IMR-90 (cell line): ENCODE measurements at places on chromosomes 6 and 20. TPM values are rescaled to one million over a fixed set of nuclear protein-coding genes. Genes with fewer than 3 reads are reported as not detected.

GRCh38 chr20:45036044-45036755 lies 64.7 kb downstream of the KCNS1 start:
- H3K27me3 ChIP-seq: no peaks in the 10 kb centered on the region
- H3K27ac ChIP-seq: peak overlapping the region; percentile 10; the same call in 1 of the 2 replicates
- DNase-seq: peak; percentile 80
- H3K36me3 ChIP-seq: peaks cover 2% of the 10 kb centered on the region; the same call in 1 of the 2 replicates

FUT9 gene
- not detected in 2 replicates for total RNA-seq

DNA sequence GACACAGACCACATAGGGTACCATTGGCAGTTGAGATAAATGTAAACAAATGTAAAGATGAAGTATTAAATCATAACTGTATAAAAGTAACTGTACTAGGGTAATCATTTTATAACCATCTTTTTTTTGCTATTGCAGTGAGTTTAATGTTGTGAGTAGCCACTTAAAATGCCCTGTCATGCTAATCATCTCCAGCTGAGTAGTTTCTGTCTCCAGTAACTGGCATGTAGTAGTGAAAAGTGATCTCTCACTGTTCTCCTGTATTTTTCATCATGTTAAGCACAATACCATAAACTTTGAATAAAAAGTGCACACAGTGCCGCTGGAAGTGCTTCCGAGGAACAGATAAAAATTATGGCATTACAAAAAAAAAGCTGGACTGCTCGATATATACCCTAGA lies 45.0 kb upstream of the OPRM1 start:
- no peaks in the 10 kb centered on the region for H3K27me3 ChIP-seq
- no peak overlapping the region for H3K27ac ChIP-seq
- no peak for DNase-seq
- no peaks in the 10 kb centered on the region for H3K4me1 ChIP-seq
- no peaks in the 10 kb centered on the region for H3K36me3 ChIP-seq
- H3K4me3 ChIP-seq: no peak overlapping the region

GRCh38 chr6:3228046-3228671 lies 706 bp upstream of the TUBB2B start:
- peaks cover 39% of the 10 kb centered on the region for H3K27me3 ChIP-seq

DNA sequence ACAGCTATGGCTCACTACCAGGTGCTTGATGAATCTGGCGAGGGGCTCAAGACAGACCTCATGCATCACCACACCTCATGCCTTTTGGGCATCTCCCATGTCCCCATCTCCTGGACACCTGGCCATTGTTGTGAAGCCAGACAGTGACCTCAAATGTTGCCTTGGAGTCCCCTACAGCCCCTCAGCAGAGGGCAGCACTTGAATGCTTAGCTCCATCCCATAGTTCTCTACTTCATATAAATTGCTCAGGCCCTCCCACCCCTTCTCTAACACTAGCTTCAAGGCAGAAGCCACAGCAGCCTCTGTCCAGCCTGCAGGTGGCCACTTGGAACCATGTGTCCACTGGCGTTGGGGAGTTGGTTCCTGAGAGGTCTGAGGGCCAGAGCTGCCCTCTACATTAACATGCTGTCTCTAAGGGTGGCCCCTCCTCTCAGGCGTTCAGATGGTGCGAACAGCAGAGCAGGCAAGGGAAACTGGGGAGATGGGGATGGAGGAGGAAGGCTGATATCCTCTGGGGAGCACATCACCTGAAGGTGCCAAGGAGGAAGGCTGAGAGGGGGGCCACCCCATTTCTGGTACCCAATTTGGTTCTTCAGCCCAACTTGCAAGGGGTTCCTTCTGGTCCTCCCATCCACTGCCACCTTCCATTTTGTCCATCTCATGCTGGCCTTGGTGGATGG lies 31.3 kb downstream of the MOCS1 start:
- no peak overlapping the region for H3K4me3 ChIP-seq
- no peak overlapping the region for H3K27ac ChIP-seq
- peaks cover 38% of the 10 kb centered on the region; the same call in 1 of the 2 replicates for H3K36me3 ChIP-seq
- no peaks in the 10 kb centered on the region for H3K27me3 ChIP-seq
- no peaks in the 10 kb centered on the region for H3K4me1 ChIP-seq
- DNase-seq: no peak

BHLHE23 gene
- not detected in 2 replicates for total RNA-seq

PGBD1 gene
- total RNA-seq: 6.3 and 6.9 TPM in 2 replicates

- peaks cover 43% of the 10 kb centered on the region for H3K36me3 ChIP-seq
- peak overlapping the region; percentile 55 for H3K27ac ChIP-seq
- no peaks in the 10 kb centered on the region for H3K27me3 ChIP-seq
- H3K4me3 ChIP-seq: peak overlapping the region; percentile 95
- peaks cover 15% of the 10 kb centered on the region for H3K4me1 ChIP-seq
Observed at GRCh38 chr20:62141397-62142251, 1.6 kb downstream of the PSMA7 start.

CD83 gene
- 2.5 and 3.1 TPM in 2 replicates for total RNA-seq

DNA sequence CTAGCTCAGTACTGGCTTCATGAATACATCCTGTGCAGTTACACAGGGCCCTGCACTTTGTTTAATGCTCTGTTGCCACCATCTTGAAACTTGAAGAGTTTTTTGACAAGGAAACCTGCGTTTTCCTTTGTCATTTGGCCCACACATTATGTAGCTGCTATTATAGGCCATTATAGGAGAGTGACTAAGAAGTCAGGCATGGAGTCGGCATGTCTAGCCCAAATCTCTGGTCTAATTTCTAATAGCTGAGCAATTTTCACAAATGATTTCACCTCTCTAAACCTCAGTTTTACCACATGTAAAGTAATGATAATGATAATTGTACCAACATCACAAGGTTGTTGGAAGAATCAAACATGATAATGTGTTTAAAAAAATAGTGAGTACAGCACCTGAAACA lies 67.1 kb upstream of the MYLIP start:
- no peak for DNase-seq
- H3K4me1 ChIP-seq: no peaks in the 10 kb centered on the region
- no peak overlapping the region for H3K27ac ChIP-seq

WFDC11 gene
- total RNA-seq: not detected in 2 replicates

SLCO4A1 gene
- total RNA-seq: 0.56 and 0.72 TPM in 2 replicates

DNA sequence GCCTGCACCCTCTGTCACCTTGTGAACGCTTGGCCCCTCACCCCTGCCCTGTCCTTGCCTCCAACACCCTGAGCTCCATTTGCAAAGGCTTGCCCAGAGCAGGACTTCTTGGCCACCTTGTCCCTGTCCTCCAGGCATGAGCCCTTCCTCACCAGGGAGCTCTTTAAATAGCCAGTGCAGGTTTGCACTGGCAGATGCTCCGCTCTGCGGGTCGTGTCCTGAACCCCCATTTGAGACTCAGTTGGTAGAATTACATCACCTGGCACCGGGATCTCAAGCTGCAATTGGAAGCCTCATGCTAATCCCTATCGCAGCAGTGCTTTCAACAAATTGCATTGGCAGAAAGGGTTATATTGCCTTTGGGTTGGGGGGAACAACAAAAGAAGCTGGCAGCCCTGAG lies 85.9 kb downstream of the TRMT6 start:
- H3K27ac ChIP-seq: no peak overlapping the region
- no peak overlapping the region for H3K4me3 ChIP-seq
- no peaks in the 10 kb centered on the region for H3K36me3 ChIP-seq
- H3K4me1 ChIP-seq: peaks cover 5% of the 10 kb centered on the region; the same call in 1 of the 2 replicates

GRCh38 chr20:41068806-41069205 lies 40.2 kb downstream of the TOP1 start:
- no peak for DNase-seq
- no peak overlapping the region for H3K27ac ChIP-seq
- H3K4me3 ChIP-seq: no peak overlapping the region
- H3K36me3 ChIP-seq: peaks cover 14% of the 10 kb centered on the region

DNA sequence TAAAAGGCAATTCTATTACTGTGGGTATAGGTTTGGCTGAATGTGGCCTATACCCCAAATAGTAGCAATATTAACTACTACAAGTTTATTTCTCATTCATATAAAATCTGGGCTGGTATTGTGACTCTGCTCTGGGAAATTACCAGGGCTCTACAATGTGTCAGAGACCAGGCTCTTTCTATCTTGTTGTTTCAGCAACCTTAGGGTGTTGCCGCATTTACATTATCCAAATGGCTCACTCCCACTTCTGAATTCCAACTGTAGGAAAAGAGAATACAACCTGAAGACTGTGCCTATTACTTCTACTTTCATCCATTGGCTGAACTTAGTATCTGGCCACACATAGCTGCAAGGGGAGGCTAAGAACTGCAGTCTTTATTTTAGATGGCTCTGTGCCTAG lies 106.7 kb upstream of the CENPW start:
- no peaks in the 10 kb centered on the region for H3K36me3 ChIP-seq
- H3K4me1 ChIP-seq: no peaks in the 10 kb centered on the region

TCEA2 gene
- 8.9 and 9.3 TPM in 2 replicates for total RNA-seq

GRCh38 chr20:38843346-38843745 lies 37.8 kb downstream of the PPP1R16B start:
- DNase-seq: no peak
- no peak overlapping the region for H3K27ac ChIP-seq
- H3K4me1 ChIP-seq: no peaks in the 10 kb centered on the region
- peaks cover 8% of the 10 kb centered on the region for H3K27me3 ChIP-seq

DNA sequence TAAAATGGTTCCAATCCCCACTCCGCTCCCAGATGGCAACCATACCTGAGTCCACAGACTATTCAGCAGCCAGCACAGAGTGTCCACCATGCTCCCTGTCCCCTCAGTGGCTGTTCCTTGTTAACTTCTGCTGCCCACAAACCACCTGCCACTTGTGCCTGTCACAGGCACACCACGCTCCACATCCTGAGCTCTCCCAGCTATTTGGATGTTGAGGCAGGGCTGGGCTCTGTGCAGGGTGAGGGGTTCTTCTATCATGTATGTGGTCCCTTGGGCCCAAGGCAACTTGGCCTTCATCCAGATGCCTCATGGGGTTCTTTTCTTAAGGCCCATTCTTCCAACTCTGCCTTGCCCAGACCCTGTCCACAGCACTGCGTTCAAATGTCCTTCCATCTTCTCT lies 34.0 kb upstream of the NXT1 start:
- no peak for DNase-seq
- no peaks in the 10 kb centered on the region for H3K36me3 ChIP-seq
- no peaks in the 10 kb centered on the region for H3K4me1 ChIP-seq
- peaks cover 8% of the 10 kb centered on the region for H3K27me3 ChIP-seq

SLC44A4 gene
- 0.36 TPM in 1 of 2 replicates, not detected in the other for total RNA-seq

SUMO4 gene
- total RNA-seq: 1.9 and 2.2 TPM in 2 replicates

- DNase-seq: no peak
- H3K36me3 ChIP-seq: 0 out of 2 replicates have a peak, but pooled peaks cover 1% of the 10 kb centered on the region
- H3K27ac ChIP-seq: no peak overlapping the region
- peaks cover 3% of the 10 kb centered on the region; the same call in 1 of the 2 replicates for H3K4me1 ChIP-seq
Observed at GRCh38 chr20:37727957-37728634, 34.3 kb downstream of the CTNNBL1 start.

DNA sequence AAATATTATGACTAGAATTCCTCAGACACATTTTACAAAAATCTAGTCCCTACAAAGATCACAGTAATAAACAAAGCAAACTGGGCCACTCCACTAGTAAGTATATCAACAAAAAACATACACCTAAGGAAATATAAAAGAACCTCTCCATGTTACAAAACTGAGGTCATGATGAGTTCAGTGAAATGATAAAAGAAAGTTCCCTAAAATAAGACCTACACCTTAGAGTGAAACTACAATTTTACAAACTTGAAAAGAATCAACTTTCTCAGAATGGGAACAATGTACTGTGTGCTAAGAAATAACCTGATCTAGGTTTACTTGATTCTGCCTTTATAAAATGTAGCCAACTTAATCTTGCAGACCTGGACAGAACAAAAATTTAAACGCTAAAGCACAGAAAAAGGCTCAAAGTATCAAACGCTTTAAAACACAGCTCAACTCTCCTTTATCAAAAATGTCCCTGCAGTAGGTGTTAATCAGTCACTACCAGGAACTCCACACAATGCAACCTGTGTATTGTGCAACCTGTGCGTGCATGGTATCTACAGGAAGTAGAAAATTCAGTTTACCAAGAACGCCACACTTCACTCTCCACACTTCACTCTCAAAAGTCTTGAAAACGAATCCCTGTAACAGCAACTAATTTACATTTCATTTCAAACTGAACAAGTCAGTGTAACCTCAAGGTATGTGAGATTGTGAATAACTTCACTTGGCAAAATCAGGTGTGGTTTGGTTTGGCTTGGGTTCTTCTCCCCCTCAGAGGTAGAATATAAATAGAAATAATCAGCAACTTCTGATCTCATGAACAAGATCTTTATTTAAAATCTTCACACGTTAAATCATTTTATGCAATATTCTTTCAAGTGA lies 1.8 kb downstream of the RALGAPA2 start:
- no peak overlapping the region for H3K4me3 ChIP-seq
- H3K4me1 ChIP-seq: peaks cover 3% of the 10 kb centered on the region; the same call in 1 of the 2 replicates
- DNase-seq: no peak
- H3K27me3 ChIP-seq: no peaks in the 10 kb centered on the region

DNA sequence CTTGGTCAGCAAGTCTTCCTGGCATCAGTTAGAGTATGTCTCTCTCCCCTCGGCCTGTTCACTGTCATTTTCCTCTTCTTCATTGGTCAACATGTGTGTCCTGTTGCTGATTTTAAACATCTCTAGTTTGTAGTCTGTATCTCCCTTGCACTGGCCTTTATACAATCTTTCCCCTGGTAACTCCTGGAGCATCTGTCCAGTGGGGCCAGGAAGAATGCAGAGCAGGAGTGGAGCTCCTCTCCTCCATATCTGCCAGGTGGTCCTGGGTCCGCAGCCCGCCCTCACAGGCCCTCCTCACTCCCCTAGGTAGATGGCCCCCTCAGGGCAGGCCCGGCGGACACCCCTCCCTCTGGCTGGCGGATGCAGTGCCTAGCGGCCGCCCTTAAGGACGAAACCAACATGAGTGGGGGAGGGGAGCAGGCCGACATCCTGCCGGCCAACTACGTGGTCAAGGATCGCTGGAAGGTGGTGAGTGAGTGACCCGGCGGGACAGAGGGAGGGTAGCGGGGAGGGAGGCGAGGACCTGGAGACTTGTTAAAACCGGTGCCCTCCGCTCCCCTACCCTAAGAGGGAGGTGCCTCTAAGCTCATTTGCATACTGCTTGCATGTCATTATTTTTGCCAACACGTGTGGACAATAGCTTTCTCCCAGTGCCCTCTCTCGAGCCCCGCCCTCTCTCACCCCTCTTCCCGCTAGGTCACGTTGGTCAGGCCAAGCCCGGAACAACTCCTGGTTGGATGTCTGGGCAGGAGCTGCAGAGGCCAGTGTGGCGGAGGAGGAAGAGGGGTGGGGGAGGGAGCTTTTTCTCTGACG lies 3.2 kb downstream of the TTBK1 start:
- no peak overlapping the region for H3K27ac ChIP-seq
- H3K36me3 ChIP-seq: no peaks in the 10 kb centered on the region
- H3K4me3 ChIP-seq: peak overlapping the region; percentile 36
- no peaks in the 10 kb centered on the region; the same call in 1 of the 2 replicates for H3K4me1 ChIP-seq
- no peak for DNase-seq
- peaks cover 81% of the 10 kb centered on the region for H3K27me3 ChIP-seq

DNA sequence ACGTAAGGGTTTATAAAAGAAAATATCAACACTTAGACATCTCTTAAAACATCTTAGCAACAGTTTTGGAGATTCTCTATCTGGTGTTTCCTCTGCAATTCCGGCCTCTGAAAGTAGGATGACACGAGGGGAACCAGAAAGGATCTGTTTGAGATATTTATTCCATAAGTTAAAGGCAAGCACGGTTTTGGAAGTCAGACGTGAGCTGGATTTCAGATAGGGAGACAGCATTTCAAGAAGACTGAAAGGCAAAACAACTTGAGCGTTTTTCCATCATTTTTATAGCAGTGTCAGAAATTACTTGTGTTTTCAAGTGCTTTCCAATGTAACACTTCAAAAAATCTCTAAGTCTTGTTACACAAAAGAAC lies 52.9 kb upstream of the BTN3A2 start:
- H3K4me1 ChIP-seq: peaks cover 7% of the 10 kb centered on the region; the same call in 1 of the 2 replicates
- no peaks in the 10 kb centered on the region for H3K36me3 ChIP-seq
- H3K27ac ChIP-seq: no peak overlapping the region
- H3K4me3 ChIP-seq: peak overlapping the region; percentile 75; the same call in 1 of the 2 replicates
- no peak for DNase-seq
